Stimulated activated CD4-positive, alpha-beta T cell treated with anti-CD3 and anti-CD28 coated beads, Interleukin-12 subunit alpha, Interleukin-12 subunit beta, amount 100 ng/mL, for 4 hours (primary cell): ENCODE measurements at places on chromosomes 11 and 22.

DNA sequence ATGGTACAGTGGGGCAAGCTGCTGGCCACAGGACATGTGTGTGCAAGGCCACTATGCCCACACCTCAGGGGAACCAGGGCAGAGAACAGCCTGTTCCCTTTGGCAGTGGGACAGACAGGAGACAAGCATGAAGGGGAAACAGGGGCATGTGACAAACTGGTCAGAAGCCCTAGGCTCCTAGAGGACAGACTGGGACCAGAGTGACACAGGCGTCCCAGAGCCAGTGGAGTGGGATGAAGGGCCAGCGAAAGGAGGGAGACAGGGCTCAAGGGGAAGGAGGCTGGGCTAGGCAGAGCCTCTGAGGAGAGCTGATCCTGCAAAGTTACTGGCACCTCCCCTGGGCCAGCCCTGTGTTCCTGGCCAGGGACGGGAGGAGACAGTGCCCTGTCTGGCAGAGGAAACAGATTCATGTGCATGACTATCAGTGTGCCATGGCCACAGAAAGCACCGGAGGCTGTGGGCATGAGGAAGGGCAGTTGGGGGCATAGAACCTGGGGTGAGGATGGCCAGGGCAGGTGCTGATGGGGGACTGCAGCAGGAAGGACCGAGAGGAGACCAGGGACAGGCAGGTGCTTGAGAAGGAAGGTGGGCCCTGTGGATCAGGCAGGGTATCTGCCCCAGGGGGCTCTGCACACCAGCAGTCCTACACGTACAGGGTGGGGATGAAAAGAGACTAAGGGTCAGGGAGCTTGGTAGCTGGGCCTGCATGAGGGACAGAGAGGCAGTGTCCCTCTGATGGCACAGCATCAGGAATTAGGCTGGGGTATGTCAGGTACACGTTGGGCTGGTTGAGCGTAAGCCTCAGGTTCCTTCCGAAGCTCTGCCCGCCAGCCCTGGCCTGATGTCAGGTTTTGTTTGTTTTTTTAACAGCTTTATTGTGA lies 9.8 kb downstream of the DERL3 start:
- no peak for DNase-seq

DNA sequence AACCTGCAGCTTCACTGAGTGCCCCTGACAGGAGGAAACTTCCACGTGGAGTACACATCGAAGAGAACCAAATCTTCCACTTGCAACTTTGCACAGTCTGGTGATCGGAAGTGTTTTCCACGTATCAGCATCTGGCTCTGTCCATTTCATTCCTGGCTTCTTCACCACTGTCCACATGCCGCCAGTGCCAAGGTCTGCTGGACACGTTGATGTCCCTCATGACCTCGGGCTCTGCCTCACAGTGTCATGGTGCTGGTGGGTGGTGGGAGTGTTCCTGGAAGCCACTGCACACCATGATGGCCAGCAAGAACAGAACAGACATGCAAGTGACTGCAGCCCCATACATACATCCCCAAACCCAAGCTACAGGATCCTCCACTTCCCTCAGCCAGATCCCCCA lies 48.4 kb downstream of the WNT11 start:
- no peak for DNase-seq

- DNase-seq: no peak
These were observed 4.6 kb downstream of the B4GALNT4 start for GRCh38 chr11:373716-374551.

DNA sequence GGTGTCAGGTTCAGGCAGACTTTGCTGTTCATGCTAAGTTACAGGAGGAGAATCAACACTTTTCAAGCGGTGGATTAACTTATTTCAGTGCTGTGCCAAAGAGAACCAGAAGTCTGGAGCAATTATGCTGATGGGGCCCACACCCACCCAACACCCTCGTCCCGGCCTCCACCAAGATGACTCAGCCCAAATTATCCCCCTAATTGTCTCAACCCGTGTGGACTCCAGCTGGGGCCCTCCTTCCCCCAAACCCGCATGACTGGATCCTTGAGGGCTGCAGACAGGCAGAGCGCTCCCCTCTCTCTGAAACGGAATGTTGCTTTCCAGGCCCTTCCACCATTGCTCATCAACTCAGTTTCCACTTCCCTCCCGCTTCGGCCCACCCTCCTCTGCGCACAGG lies 34.6 kb upstream of the MN1 start:
- DNase-seq: no peak

- DNase-seq: no peak
These were observed 1.8 kb upstream of the PPP1R14B start for GRCh38 chr11:64248578-64248977.

DNA sequence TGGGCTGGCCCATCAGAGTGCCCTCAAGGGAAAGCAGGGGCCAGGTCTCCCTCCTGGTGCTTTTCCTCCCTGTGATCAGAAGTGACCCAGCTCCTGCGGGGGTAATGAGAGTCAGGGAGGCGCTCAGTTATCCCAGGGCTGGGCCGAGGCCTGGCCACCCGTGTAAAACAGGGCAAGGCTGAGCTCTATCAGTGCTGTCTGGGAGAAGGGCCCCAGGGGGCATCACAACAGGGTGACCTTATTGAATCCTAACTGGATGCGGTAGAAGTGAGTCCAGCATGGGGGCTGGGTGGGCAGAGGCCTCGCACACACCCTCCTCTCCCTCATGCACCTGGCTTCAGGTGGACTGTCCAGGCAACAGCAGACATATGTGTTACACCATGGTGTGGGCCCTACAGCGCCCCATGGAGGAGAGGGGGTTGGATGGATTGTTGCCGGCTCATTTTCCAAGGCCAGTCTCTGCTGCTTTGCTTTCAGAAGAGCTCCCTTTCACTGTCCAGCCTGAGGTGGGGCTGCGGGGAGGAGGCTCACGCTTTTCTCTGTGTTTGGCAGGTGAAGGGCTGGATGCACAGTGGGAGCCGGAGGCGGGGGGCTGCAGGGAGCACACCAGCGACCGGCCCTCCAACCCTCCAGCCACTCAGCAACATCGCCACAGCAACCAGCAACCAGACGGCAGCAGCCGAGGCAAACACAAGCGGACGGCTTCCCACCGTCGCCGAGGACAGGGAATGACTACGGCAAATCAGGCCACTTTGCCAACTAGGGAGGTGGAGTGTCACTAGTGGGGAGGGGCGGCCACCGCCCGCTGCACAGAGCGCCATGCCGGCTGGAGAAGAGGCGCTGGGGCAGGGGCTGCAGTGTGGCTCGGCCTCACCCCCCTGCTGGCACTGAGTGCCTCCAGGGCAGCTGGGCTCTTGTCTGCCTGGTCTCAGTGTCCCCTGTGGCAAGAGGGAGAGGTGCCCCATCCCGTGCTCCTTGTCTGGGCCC lies 24.7 kb downstream of the GNAZ start:
- no peak for DNase-seq

- no peak for DNase-seq
These were observed 45.9 kb upstream of the WEE1 start for GRCh38 chr11:9527481-9528135.

- DNase-seq: no peak
These were observed 514 bp downstream of the KRTAP5-9 start for GRCh38 chr11:71548716-71549151.

GRCh38 chr22:19797086-19798002 lies 36.8 kb downstream of the TBX1 start:
- no peak for DNase-seq

DNA sequence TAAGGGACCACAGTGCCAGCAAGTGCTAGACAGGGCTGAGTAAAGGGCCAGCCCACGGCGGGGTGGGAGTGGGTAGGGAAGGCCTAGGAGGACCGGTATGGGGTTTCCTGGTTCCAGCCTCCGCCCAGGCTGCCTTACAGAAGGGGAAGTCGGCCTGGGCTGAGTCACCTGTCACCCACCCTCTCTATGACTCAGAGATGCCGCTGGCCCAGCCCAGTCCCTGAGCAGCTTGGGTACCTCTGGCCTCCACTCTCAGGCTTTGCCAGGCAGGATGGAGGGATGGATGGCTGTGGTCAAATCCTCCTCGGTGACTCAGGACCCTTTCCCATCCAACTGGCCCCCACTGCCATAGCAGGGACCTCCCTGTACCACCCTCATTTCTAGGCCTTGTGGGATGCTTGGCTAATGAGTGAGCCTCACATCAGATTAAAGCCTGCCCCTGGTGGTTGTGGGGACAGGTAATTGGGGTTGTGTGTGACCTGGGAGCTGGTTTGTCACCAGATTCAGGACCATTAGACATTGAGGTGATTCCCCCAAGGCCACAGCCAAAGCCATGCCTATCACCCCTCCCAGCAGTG lies 13.9 kb downstream of the SLC35E4 start:
- DNase-seq: peak; percentile 85

DNA sequence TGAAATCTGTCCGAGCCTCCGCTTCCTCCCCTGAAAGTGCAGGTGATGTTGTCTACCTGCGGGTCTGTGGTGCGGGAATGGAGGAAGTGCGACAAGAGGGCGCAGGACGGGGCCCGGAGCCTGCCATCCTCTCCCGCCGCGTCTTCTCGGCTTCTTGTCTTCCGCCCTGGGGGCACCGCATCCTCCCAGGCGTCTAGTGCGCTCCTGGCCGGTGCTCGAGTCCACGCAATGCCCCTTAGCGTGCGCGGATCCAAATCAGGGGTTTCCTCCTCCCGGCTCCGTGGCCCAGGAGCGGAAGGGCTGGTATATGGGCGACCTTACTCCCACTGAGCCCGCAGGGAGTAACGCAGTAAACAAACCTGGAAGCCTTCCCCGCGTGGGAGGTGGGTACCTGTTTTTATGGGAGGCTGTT lies 405 bp downstream of the SFI1 start:
- peak; percentile 35 for DNase-seq

GRCh38 chr22:35124691-35125219 lies 58.8 kb downstream of the ISX start:
- no peak for DNase-seq

DNA sequence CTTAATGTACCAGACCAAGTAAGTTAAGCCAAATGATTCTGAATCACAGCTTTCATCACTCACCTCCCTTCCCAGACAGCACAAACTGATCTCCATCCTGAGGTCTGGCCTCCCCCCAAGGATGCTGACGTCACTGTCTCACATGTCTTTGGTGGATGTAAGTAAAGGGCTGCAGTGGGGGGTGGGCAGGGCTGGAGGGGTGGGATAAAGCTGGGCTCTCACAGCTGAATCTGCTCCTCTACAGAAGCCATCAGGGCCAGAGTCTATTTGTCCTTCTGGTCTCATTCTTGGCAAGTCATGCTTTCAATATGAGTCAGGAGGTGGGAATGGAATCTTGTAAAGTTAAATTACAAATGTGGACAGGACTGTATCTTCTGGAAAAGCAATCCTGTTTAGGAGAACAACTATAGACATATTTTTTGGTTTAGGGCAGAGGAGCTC lies 32.7 kb downstream of the P4HA3 start:
- no peak for DNase-seq

DNA sequence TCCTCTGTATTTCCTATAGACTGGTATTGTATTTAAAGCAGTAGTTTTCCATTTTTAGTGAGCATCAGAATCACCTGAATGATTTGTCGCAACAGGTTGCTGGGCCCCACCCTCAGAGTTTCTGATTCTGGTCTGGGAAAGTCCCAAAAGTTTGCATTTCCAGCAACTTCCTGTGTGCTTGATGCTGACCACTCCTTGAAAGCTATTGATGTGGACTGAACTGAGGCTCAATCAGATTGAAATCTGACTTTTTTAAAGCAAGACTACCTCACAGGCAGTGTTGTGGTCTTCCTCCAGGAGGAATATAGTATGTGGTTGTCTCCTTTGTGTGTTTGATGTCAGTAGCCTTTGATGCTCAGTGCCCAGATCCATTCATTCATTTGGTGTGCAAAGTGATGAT lies 17.2 kb upstream of the MPZL2 start:
- no peak for DNase-seq

DNA sequence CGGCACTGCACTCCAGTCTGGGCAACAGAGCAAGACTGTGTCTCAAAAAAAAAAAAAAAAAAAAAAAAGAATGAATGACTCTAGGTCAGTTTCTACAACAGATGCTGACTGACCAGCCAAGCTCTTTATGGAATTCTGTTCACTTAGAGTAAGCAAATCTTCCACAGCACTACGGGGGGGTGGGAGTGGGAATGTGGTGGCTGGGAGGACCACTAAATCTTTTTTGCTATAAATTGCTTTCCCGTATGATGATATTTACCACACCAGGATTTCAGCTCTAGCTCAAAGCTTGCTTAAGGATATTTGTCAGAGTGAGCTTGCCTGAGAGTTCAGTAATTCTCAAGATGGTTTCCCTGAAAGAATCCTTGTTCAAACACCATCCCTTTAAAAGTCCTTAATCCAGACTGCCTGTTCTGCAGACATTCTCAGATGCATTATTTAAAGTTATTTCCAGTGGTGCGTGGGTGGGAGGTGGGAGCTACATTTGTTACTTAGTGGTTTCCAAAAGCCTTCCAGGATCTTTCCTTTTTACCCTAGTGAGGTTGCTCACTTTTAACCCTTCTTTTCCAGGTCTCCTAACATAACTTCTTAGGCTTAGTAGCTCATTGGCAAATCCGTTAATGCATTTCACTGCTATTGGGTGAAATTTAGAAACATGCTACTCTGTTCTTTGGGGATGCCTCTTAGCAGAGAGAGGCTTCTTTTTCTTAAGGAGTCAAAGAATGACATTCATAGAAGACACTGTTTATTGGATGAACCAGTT lies 65.9 kb downstream of the UBASH3B start:
- DNase-seq: no peak

GRCh38 chr22:47376901-47377505 lies 614.6 kb downstream of the TBC1D22A start:
- no peak for DNase-seq
